ENCODE measurements at places on chromosomes 1 and 21. TPM values are rescaled to one million over a fixed set of nuclear protein-coding genes. Genes with fewer than 3 reads are reported as not detected.
A peak's percentile ranks its signal among the peaks of the same experiment; 100 is the strongest.

DNA sequence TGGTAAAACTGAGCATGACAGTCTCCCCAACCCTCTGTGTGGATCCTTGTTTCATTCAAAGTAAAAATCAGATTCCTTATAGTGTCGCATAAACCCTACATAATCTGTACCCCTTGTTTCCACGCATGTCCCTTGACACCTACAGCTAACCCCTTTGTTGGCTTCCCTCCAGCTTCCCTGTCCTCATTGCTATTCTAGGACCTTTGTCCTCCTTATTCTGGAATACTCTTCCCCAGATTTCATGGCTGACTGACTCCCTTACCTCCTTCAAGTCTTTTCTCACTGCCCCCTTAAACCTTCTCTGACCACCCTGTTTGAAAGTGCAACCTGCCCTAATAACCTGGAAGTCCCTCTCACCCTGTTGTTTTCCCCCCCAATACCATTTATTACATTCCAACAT, 4.0 kb downstream of the RNF11 start:
- no peak overlapping the region for H3K4me3 ChIP-seq
- DNase-seq, result no peak
- no peak overlapping the region for H3K27ac ChIP-seq
- peaks cover 32% of the 10 kb centered on the region for H3K4me1 ChIP-seq
- no peaks in the 10 kb centered on the region for H3K36me3 ChIP-seq

DNA sequence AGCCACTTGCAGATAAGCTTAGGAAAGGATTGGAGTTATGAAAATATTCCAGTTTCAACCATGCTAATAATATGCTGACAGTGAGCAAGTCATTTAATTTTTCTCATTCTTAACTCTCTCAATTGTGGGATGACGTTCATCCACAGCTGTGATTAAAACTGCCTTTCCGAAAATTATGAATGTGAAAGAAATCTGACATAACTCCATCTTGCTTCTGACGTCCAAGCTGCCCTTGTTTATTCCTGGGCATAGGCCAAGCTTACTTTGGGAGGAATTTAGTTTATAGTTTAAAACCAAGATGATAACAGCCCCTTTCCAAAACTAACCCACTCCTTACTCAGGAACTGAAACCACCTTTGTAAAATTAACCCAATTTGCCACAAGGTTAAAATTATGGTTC, 11.0 kb upstream of the RGS18 start:
- H3K27ac ChIP-seq, result no peak overlapping the region
- peaks cover 6% of the 10 kb centered on the region for H3K4me1 ChIP-seq
- H3K36me3 ChIP-seq, result no peaks in the 10 kb centered on the region
- H3K4me3 ChIP-seq, result no peak overlapping the region
- no peak for DNase-seq
- H3K27me3 ChIP-seq, result no peaks in the 10 kb centered on the region

DNA sequence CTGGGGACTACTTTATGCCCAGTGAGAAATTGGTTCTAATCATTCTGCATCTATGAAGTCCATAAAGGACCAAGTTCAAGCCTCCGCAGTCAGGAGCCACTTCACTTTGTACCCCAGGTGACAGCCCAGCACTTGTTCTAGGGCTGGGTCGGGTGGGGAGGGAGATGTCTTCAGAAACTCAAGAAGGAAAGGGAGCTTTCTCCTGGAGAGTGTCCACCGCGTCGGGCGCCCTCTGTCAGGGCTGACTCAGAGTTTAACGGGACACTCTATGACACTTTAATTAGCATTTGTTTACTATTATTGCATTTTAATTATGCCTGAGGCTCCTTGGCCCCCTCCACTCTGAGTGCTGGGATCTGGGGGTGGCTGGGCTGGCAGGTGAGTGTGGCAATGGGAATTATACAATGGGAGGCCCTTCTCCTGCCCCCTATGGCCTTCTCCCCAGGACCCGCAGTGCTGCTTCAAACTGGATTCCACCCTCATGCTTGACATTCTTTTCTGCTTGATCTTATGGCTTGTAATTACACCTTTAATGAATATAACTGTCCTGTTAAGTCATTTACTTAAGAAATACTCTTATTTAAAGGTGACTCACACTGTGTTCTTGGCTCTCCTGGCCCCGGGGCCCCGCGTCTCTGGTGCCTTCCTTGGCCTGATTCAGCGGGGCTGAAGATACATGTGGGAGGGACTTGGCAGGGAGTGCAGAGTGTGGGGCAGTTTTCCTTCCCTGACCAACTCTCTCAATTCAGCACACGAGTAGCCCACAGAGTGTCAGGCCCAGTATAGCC, 136.6 kb downstream of the PLXNA2 start:
- H3K27me3 ChIP-seq, result no peaks in the 10 kb centered on the region
- H3K27ac ChIP-seq, result no peak overlapping the region
- no peak overlapping the region for H3K4me3 ChIP-seq
- no peak for DNase-seq
- H3K4me1 ChIP-seq, result peaks cover 5% of the 10 kb centered on the region

- H3K4me3 ChIP-seq, result peak overlapping the region; percentile 89
- peaks cover 36% of the 10 kb centered on the region for H3K4me1 ChIP-seq
- DNase-seq, result peak; percentile 6
- no peaks in the 10 kb centered on the region for H3K36me3 ChIP-seq
Observed at GRCh38 chr1:147169171-147169570, 3.1 kb downstream of the PRKAB2 start.

DNA sequence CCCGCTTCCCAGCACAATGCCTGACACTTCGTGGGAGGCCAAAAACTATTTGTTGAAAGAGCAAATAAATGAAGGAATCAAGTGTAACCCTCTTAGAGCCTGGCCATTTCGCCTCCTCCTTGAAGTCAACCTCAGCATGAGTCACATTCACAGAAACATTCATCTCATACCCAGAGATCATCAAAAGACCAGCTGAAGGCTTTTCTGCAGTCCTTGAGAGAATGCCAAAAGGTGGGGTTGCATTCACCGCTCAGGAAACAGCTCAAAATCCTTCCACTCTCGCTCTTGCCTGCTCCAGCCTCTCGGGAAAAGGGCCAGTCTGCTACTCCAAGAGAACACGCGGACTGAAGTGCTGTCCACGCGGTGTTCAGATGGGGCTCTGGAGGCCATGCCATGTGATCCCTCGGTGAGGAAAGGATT, 90.0 kb downstream of the VWA5B1 start:
- peaks cover 4% of the 10 kb centered on the region for H3K27me3 ChIP-seq
- DNase-seq, result no peak
- H3K4me1 ChIP-seq, result peaks cover 3% of the 10 kb centered on the region
- H3K4me3 ChIP-seq, result no peak overlapping the region

- peak overlapping the region; percentile 93 for H3K27ac ChIP-seq
- peaks cover 34% of the 10 kb centered on the region for H3K36me3 ChIP-seq
- peak overlapping the region; percentile 92 for H3K4me3 ChIP-seq
- peaks cover 31% of the 10 kb centered on the region for H3K4me1 ChIP-seq
Observed at GRCh38 chr1:173476197-173476664, 904 bp upstream of the PRDX6 start.

DNA sequence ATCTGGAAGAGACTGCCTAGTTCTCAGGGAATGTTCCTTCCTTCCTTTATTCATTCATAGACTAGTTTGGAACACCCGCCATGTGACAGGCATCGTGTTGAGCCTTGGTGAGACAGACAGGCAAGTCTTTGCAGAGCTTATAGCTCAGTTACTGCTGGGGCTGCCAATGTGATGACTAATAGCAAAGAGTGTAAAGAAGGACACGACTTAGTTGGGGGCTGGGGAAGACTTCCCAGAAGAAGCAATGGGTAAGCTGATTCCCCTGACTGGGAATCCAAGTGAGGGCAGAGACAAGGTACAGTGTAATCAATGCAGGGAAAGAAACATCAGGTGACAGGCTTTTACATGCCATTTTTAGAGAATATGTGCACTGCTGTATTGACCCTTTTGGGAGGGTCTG, 51.2 kb downstream of the TENT5C start:
- H3K4me1 ChIP-seq, result no peaks in the 10 kb centered on the region
- H3K27me3 ChIP-seq, result no peaks in the 10 kb centered on the region
- no peak overlapping the region for H3K27ac ChIP-seq
- DNase-seq, result no peak

GRCh38 chr1:48229317-48229716, 6.8 kb downstream of the SLC5A9 start:
- DNase-seq, result no peak
- no peaks in the 10 kb centered on the region for H3K4me1 ChIP-seq
- H3K27me3 ChIP-seq, result no peaks in the 10 kb centered on the region
- H3K36me3 ChIP-seq, result no peaks in the 10 kb centered on the region
- no peak overlapping the region for H3K27ac ChIP-seq
- H3K4me3 ChIP-seq, result no peak overlapping the region

GRCh38 chr21:42302076-42302650, 13.0 kb downstream of the TFF3 start:
- no peaks in the 10 kb centered on the region for H3K36me3 ChIP-seq
- H3K27me3 ChIP-seq, result no peaks in the 10 kb centered on the region
- H3K4me1 ChIP-seq, result no peaks in the 10 kb centered on the region
- no peak overlapping the region for H3K4me3 ChIP-seq
- H3K27ac ChIP-seq, result no peak overlapping the region

- no peaks in the 10 kb centered on the region for H3K27me3 ChIP-seq
- peaks cover 60% of the 10 kb centered on the region for H3K4me1 ChIP-seq
- H3K27ac ChIP-seq, result peak overlapping the region; percentile 68
- no peak overlapping the region for H3K4me3 ChIP-seq
- peak; percentile 83 for DNase-seq
- H3K36me3 ChIP-seq, result no peaks in the 10 kb centered on the region
Observed at GRCh38 chr1:225519166-225519863, 91.5 kb upstream of the LBR start.

DNA sequence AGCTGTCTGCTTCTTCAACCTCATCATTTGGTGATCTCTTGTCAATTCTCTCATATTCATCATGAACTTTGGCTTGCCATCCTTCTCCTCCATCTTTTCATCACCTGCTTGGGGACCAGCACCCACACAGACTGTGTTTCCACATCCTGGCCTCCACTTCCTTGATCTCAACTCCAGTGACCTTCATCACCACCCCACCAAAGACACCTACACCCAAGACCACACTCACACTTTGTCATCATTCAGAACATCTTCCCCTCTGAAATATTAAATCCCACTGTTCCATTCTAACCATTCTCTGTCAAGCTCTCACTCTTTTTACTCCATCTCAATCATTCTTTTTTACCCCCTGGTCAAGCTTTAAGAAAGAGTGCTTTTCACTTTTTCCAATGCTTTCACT, 115.5 kb upstream of the VAV3 start:
- no peak overlapping the region for H3K4me3 ChIP-seq
- no peaks in the 10 kb centered on the region for H3K4me1 ChIP-seq
- DNase-seq, result no peak

- DNase-seq, result no peak
- H3K4me3 ChIP-seq, result no peak overlapping the region
- no peak overlapping the region for H3K27ac ChIP-seq
- no peaks in the 10 kb centered on the region for H3K36me3 ChIP-seq
Observed at GRCh38 chr1:17287130-17287776, 20.7 kb upstream of the PADI4 start.

GRCh38 chr1:22916471-22916820, 56.2 kb downstream of the LACTBL1 start:
- H3K27ac ChIP-seq, result no peak overlapping the region
- no peak for DNase-seq
- H3K36me3 ChIP-seq, result no peaks in the 10 kb centered on the region
- H3K4me3 ChIP-seq, result no peak overlapping the region
- H3K4me1 ChIP-seq, result no peaks in the 10 kb centered on the region

GRCh38 chr1:112083487-112083886, 94.0 kb upstream of the KCND3 start:
- peak; percentile 74 for DNase-seq
- H3K4me3 ChIP-seq, result no peak overlapping the region
- H3K27me3 ChIP-seq, result no peaks in the 10 kb centered on the region
- no peak overlapping the region for H3K27ac ChIP-seq

GRCh38 chr1:216055004-216055403, 368.2 kb downstream of the USH2A start:
- H3K27me3 ChIP-seq, result no peaks in the 10 kb centered on the region
- H3K27ac ChIP-seq, result no peak overlapping the region
- no peak for DNase-seq
- no peaks in the 10 kb centered on the region for H3K36me3 ChIP-seq
- H3K4me3 ChIP-seq, result no peak overlapping the region

DNA sequence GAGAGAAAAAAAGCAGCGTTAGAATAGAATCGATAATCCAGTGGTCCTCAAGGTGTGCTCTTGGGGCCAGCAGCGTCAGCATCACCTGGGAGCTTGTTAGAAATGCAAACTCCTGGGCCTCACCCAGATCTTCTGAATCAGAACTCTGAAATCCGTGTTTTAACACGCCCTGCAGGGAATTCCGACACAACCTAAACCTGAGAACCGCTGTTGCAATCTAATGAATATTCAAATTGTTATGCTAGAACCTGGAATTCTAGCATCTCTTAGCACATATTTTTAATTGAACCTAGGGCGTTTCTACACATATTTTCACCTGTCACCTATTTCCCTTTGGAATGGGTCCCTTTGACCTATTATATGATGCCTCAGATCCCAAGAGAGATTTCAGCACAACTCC, 175.7 kb downstream of the PSMG1 start:
- peaks cover 7% of the 10 kb centered on the region for H3K4me1 ChIP-seq
- no peaks in the 10 kb centered on the region for H3K27me3 ChIP-seq
- no peak for DNase-seq
- no peak overlapping the region for H3K27ac ChIP-seq

DNA sequence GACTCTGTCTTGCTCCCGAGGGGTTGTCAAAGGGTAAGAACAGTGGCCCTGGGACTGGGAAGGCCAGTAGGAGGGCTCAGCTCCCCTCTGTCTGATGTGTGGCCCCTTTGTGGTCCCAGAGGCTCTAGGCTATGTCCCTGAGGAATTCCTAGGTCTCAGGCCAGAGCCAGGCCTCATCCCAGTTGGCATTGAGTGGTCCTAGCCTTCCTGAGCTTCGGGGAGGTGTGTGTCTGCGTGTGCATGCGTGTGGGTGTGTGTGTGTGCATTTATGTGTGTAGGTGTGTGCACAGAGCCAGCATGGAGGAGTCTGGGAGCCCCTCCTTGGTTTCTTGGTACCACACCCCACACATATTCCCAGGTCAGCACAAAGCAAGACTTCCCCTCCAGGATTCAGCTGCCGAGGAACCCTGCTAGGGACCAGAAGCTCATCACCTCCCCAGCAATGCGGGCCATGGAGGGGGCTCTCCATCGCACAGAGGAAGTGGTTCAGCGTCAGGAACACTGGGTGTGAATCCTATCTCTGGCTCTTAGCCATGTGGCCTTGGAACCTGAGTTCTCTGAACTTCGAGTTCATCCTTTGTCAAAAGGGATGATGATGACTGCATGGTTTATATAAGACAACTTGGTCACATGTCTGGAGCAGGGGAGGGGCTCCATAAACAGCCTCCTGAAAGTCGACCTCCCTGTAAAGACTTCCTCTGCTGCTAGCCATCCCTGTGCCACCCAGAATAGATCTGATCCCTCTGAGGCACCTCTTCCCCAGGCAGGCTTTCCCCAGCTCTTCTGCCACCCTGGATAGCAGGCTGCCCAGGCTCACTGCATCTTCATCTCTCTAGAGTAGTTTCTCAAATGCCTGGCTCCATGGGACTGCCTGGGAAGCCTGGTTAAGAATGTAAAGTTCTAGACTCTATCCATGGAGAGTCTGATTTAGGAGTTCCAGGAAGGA, 8.3 kb upstream of the EPS8L3 start:
- H3K36me3 ChIP-seq, result no peaks in the 10 kb centered on the region
- no peaks in the 10 kb centered on the region for H3K27me3 ChIP-seq
- no peak overlapping the region for H3K4me3 ChIP-seq
- H3K4me1 ChIP-seq, result no peaks in the 10 kb centered on the region
- no peak for DNase-seq
- no peak overlapping the region for H3K27ac ChIP-seq

Gene SNX7
- total RNA-seq, result 23.0 TPM

Gene FMO1
- not detected for total RNA-seq

Gene MRPS21
- total RNA-seq, result 51.7 TPM

Gene BTBD8
- total RNA-seq, result 4.1 TPM

Gene CFAP141
- total RNA-seq, result not detected

Gene NBPF19
- total RNA-seq, result 9.7 TPM

Gene MROH9
- not detected for total RNA-seq

Gene CACNA1S
- total RNA-seq, result 0.04 TPM

Gene C1QC
- not detected for total RNA-seq

Measured in GM23338 (cell line).